ENCODE measurements at places on chromosomes 12 and 14.

GRCh38 chr12:104736307-104736706 is 221.8 kb downstream of the SLC41A2 start:
- DNase-seq, result no peak

DNA sequence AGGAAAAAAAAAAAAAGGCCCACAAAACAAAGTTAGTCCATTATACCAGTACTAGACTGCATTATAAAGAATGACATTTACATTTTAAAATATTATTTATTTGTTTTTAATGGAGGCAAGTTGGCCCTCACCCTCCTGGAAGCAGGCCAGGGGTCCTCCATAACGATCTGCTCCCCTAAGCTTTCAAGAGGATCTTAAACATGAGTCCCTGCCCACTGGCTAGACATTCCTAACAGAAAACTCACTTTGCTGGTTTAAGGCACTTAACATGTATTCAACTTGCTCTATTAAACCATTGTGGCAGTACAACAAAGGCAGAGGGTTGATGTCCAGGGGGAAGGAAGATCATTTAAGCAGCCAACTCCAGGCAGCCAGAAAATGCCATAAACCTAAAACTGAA is 111.4 kb downstream of the STXBP6 start:
- DNase-seq, result no peak

GRCh38 chr14:106395456-106396050 is 869.2 kb downstream of the TMEM121 start:
- DNase-seq, result no peak

GRCh38 chr14:90405755-90406154 is 8.9 kb downstream of the CALM1 start:
- no peak for DNase-seq

- no peak for DNase-seq
These were observed at the start of gene RFX4 for GRCh38 chr12:106582641-106583230. Gene RFX4, plus strand, starts transcription at chr12:106583004. Its CDS starts 317 bp downstream, at chr12:106583321.

DNA sequence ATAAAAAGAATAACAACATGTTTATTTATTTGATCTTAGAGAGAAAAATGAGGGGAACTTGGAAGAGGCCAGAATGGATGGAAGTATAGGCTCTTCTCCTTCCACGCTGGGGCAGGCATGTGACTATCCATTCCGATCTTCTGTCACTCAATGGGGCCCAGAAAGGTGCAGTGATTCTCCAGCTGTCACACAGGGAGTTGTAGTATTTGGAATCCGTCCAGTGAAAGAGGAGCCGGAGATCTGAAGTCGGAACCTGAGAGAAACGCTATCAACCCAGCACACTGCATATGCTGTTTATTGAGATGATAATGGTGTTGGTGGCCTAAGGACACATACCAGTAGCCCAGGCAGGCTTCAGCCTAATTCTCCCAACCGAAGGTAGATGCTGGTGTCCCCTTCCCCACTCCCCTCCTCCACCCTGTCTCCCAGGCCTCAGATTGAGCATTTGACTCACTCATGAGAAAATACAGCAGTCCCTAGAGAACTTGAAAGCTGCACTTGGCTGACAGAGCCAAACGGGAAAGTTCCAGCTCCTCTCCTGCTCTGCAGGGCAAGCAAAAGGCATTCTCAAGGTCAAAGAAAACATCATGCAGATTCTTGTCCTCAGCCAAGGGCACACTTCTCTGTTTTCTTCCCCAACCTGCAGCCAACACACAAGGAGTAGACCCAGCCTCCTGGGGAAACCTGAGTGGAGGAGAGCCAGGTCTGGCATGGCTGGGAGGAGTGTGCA is 100.4 kb downstream of the IRF2BPL start:
- DNase-seq, result no peak

DNA sequence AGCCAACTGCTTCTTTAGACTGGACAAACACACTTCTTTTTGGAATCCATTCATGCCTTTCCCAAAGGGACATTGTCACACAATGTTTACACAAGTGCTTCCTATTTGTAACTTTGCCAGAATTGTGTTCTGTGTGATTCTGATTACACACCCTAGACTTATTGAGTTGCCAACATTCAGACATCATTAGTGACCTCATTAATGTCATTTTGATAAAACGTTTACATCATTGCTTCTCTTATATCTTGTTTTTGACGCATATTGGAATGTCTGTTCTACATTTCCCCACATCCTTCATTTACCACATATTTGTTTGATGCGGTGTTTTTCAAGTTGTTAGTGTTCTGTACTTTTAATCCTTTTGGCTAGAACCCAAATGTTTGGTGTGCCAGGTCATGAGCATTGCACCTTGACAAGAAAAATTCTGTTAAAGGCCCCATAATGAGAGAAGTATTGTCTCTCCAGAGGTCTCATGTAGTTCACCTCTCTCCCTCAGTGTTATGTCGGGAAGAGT is 305.5 kb downstream of the AEBP2 start:
- no peak for DNase-seq

- DNase-seq, result no peak
These were observed 148.4 kb upstream of the RGS6 start for GRCh38 chr14:71783786-71784185.

- DNase-seq, result no peak
These were observed 1385.8 kb upstream of the FLRT2 start for GRCh38 chr14:84144166-84144565.

- DNase-seq, result peak; percentile 72
These were observed at the start of gene MAP3K12 for GRCh38 chr12:53499266-53500141. Gene MAP3K12, minus strand, starts transcription at chr12:53499458. Its CDS starts 12,067 bp downstream, at chr12:53487391.

DNA sequence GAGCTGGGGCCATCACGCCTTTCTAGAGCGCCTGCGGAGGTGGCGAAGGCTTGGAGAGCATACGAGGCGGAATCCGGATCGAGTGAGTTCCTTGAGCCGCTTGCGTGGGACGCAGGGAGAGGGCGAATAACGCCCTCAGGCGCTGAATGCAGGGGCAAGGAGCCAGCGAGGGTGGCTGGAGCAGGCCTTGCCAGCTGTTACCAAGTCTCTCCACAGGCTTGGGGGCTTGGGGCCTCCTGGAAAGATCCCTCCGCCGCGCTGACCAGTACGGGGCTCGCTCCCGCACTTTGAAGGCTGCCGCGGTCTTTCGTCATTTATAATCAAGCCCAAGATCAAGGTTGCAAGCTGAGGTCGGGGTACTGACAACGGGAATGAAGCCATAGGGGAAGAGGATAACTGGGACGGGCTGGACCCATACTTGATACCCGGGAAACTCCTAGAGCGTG is 1.2 kb downstream of the FLRT2 start:
- no peak for DNase-seq

- no peak for DNase-seq
These were observed 116.3 kb downstream of the TMX1 start for GRCh38 chr14:51356381-51356780.

- no peak for DNase-seq
These were observed 40.3 kb downstream of the CCDC85C start for GRCh38 chr14:99563749-99564129.

GRCh38 chr14:106564058-106564643 is 1037.8 kb downstream of the TMEM121 start:
- peak; percentile 76 for DNase-seq

GRCh38 chr12:120710805-120711296 is 593 bp downstream of the UNC119B start:
- peak; percentile 47 for DNase-seq

All from stimulated activated CD4-positive, alpha-beta T cell treated with anti-CD3 and anti-CD28 coated beads, Interleukin-2, amount 100 ng/mL, for 24 hours (primary cell).